Sigmoid colon (tissue), 7 donors: ENCODE measurements at places on chromosomes 4 and X. TPM values are rescaled to one million over a fixed set of nuclear protein-coding genes. Genes with fewer than 3 reads are reported as not detected.
A peak's percentile ranks its signal among the peaks of the same experiment; 100 is the strongest.

GRCh38 chrX:103927030-103927429 lies 35.4 kb upstream of the TMSB15B start:
- DNase-seq: no peak

DNA sequence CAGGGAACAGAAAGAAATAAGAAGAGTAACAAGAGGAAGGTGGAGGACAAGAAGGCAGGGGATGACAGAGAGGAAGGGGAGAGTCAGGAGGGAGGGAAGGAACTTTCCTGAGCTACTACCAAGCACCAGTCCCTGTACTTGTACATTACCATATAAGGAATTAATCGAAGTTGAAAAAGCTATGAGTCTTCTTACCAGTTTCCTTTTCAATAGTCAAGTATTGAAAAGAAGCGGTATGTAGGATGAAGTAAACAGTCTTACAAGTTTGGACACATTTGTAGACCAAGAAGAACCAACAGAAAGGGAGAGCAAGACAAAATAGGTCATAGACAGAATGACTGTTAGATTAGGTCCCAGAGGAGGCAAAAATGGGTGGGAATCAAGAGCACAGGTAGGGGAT lies 629.7 kb upstream of the DIPK2B start:
- no peak for DNase-seq

MCF2 gene
- total RNA-seq: not detected

DNA sequence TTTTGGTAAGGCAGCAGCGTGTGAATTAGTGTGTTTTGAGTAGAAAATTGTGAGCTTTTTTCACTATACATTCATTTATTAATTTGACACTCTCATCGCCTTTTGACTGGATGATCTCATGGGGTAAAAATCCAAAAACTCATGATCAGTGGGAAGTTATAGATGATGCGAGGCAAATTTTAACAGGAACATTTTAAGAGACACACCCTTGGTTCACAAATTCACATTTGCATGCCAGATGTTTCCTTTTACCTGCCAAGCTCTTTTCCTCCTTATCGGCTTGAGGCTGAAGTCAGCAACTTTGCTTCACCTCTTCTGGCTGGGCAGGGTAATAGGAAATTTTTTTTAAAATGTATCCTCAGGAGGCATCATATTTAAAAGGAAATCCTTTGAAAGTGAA lies 318.0 kb upstream of the HS3ST1 start:
- DNase-seq: no peak

CT45A3 gene
- not detected for total RNA-seq

DNA sequence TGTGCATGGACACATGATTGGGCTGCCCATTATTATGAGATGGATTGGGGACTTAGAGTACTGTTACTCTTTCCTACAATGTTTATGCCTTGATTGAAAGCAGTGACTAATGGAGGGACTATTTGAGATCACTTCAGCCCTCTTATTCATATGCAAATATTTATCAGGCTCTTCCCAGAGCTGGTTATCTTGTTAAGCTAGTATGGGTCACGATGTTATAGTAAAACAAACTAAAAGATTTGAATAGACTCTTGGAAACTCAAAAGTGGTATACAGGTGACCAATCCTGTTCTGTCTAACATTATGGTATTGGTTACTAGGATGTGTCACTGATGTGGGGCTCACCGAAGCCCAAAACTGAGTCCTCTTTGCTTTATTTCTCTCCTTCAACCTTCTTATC lies 306.2 kb upstream of the CASK start:
- no peak for DNase-seq

CLCN4 gene
- 0.66 TPM for total RNA-seq

GRCh38 chr4:164169591-164169990 lies 584.3 kb upstream of the SMIM31 start:
- no peak for DNase-seq

DNA sequence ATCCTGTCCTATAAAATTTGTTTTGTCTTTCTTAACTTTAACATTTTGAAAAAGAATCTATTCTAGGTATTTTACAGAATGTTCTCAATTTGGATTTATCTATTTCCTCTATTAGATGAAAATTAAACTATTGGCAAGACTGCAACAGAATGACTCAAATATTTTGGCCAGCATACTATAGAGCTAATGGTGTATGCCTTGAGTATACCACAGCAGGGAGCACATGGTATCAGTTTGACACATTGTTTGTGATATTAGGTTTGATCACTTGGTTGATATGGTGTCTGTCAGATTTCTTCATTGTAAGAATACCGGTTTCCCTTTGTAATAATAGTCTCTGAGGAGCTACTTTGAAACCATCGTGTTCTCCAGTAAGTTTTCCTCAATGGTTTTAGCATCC lies 87.8 kb upstream of the NPNT start:
- DNase-seq: no peak

DNA sequence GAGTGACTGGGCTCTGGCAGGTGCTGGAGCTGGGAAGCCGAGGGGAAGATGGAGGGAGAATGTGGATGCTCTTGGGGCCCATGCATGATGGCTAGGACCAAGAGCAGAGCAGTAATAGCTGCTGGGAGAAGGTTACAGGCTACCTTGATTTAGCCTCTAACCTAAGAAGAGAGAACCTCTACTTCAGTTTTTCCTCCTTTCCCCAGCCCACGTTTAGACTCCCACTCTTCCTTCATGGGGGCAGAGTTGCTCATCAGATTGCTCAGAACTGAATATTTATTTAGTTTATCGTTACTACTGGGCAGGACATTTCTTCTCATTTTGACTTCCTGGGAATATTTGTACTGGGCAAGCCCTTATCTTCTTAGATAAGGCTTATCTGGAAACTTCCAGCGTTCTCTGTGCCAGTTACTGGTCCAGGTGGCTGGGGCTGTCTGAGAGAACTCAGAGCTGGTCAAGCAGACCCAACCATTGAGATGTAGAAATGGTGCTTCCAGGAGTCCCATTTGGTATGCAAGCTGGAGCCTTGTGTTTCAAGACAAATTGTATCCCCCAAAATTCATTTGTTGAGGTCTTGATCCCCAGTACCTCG lies 442.9 kb upstream of the BOD1L1 start:
- DNase-seq: no peak

GRCh38 chrX:118222421-118222820 lies 105.8 kb upstream of the KLHL13 start:
- no peak for DNase-seq

- no peak for DNase-seq
Observed at GRCh38 chr4:74293558-74293957, 14.7 kb upstream of the EPGN start.

SLITRK4 gene
- 1.2 TPM for total RNA-seq

DNA sequence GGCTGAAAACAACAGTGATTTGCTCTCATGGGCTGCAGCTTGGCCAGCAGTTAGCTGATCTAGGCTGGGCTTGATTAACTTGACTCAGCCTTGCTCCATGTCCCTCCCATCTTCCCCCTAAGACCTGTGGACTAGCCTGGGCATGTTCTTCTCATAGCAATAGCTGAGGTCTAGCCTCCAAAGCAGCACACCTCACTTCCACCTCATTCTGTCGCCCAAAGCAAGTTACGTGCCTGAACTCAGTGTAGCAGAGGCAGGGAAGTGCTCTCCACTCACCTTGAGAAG lies 62.2 kb downstream of the EVC start:
- DNase-seq: peak; percentile 19

LRAT gene
- total RNA-seq: 1.4 TPM

- DNase-seq: no peak
Observed at GRCh38 chr4:20356565-20356964, 104.9 kb downstream of the SLIT2 start.

- no peak for DNase-seq
Observed at GRCh38 chrX:28610746-28611145, 23.5 kb downstream of the IL1RAPL1 start.

- no peak for DNase-seq
Observed at GRCh38 chr4:152700151-152700550, 20.4 kb upstream of the TMEM154 start.

FOXR2 gene
- total RNA-seq: not detected

GRCh38 chrX:39772057-39772832 lies 325.5 kb downstream of the BCOR start:
- DNase-seq: no peak

HUWE1 gene
- 103 TPM for total RNA-seq

- DNase-seq: no peak
Observed at GRCh38 chr4:11455201-11455835, 26.6 kb upstream of the HS3ST1 start.

GRCh38 chr4:185122681-185123345 lies 20.3 kb upstream of the SLC25A4 start:
- DNase-seq: no peak

DNA sequence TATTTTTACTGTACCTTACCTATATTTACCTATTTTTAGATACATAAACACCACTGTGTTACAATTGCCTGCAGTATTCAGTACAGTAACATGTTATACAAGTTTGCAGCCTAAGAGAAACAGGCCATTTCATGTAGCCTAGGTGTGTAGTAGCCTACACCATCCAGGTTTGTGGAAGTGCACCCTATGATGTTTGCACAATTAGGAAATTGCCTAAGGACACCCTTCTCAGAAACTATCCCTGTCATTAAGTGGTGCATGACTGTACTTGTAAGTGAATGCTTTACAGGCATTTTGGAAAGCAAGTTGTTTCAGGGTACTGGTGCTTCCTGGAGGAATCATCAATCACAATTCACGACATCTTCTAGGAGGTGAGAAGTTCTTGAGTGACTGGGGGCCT lies 991.8 kb upstream of the SLIT2 start:
- DNase-seq: no peak

VEGFD gene
- total RNA-seq: 0.81 TPM

DNA sequence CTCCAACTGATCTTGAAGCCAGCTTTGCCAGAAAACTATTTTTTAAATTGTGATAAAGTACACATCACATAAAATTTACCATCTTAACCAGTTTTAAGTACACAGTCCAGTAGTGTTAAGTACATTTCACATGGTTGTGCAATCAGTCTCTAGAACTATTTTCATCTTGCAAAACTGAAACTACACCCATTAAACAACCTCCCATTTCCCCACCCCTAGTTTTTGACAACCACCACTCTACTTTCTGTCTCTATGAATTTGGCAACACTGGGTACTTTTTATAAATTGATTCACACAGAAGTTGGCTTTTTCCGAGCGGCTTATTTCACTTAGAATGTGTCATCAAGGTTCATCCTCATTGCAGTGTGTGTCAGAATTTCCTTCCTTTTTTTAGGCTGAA lies 31.0 kb downstream of the TRPC5 start:
- DNase-seq: no peak

DNA sequence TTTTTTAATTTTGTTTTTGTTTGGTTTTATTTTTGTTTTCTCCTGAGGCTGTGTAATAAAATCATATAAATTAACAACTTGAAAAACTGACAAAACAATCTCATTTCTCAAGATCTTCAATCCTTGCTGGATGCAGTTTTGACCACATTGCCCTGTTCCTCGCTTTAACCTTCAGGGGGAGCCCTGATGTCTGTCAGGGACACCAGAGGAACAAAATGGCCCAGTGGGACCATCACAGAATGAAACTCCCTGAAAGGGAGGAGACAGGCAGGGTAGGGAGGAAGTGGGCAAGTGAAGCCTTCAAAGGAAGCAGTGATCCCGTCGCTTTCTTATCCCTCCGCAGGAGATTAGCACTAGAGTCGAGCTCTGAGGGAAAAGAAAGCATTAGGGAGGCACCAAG lies 274.9 kb upstream of the LDB2 start:
- DNase-seq: no peak

IQSEC2 gene
- 19.7 TPM for total RNA-seq

ITIH6 gene
- total RNA-seq: not detected

- DNase-seq: no peak
Observed at GRCh38 chr4:80610199-80610598, 274.7 kb downstream of the CFAP299 start.

DNA sequence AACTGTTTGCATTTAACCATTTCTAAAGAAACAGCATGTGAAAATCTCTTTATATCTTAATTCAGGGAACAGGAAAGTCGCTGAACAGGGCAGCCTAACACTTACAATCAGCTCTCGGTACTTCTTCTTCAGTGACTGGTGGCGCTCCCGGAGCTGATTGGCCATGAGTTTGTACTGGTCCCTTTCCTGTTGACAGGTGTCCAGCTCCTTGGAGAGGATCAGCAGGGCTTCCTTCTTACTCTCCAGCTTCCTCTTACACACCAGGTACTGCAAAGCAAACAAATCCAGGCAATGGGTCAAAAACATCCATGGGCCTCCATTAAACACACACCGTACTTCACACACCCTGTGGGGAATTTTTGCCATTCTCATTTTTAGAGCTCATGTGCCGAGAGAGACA lies 36.4 kb downstream of the CCDC149 start:
- no peak for DNase-seq

- DNase-seq: no peak
Observed at GRCh38 chr4:138437263-138437851, 195.2 kb upstream of the SLC7A11 start.

- DNase-seq: no peak
Observed at GRCh38 chr4:145230726-145231125, 50.3 kb upstream of the OTUD4 start.

AFF1 gene
- total RNA-seq: 85.9 TPM

DNA sequence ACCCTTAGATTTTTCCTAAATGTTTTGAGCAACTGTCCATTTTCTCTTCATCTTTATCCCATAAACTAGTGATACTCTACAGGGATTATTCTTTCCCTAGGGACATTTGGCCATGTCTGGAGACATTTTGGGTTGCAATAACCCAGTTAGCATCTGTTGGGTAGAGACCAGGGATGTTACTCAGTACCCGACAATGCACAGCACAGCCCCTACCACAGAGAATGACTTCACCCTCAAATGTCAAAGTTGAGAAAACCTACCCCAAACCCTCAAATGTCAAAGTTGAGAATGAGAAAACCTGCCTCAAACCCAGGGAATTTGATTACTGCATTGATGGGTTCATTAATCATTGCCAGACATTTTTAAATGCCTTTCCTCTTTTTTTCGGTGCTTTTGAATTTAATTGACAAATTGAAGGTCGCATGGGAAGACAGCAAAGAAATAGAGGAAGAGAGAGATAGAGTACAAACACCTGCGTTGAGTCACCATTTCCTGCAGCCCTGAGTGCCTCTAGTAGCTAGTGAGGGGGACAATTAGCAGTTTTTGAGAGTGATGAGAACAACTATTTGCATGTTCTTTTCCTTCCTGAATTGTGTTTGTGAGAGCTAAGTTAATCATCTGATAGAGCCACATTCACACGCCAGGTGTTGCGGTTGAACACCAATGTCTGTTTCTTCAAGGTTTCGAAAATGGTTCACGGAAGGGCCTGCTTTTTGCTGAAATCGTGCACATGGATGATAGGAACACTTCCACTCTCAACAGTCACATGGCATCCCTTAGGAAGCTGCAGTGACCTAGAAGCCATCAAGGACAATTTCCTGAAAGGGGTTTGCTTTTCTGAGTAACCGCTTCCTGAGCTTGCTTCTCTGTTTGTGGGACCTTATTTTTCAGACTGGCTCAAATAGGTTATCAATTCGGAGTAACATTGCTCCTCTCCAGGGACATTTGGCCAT lies 203.9 kb upstream of the VCX3A start:
- DNase-seq: no peak

GRCh38 chr4:86506591-86506990 lies 87.5 kb upstream of the PTPN13 start:
- no peak for DNase-seq

GRCh38 chrX:14875624-14876023 lies 2.4 kb downstream of the MOSPD2 start:
- DNase-seq: no peak
